ENCODE measurements at places on chromosomes 1 and 21.
A peak's percentile ranks its signal among the peaks of the same experiment; 100 is the strongest.

DNA sequence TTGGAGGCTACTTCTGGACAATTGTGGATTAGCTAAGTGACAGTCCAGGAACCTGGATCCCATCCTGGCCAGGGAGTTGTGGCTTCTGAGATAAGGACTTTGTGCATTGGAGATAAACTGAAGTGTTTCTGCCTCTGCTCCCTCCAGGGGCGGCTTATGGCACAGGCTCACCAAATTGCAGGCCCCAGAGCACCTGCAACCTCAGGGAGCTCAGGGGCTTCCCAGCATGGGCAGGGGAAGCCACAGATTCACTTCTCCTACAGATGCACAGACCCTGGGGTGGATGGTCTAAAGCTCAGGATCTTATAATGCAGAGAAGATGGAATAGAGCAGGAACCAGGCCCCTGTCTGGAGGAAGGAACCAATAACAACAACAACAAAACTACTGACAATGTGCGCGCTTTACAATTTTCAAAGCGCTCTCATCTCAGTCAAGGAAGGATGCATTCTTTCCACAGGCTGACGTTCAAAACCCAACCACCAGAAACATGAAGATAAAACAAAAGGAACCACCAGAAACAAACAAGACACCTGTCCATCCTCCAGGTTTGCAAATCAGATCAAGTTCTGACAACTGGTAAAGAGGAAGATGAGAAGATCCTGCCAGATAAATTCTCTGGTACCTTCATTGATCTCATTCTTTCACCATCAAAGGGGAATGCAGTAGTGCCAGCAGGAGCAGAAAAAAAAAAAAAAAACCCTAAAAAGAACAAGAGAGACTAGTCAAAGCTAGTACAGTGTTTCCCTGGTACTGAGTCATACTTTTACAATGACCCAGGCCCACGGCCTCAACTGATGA lies 121.0 kb upstream of the IRF2BP2 start:
- DNase-seq: peak; percentile 62

DNA sequence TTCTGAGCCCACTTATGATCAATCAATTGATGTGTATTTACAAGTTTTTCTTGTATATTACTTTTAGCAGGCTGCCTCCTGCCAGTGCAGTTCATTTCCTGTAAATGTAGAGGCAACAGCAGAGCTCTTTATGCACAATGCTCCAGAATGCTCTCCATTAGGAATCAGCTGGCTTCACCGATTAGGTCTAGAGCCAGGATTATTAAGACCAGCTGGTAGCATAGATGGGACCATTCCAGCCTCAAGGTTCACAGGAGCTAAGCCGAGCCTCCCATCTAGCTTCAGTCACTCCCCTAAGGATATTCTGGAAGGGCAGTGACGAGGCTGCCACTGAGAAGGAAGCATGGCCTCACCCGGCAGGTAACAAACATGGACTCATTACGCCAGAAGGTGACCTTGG lies 36.8 kb downstream of the DHRS3 start:
- DNase-seq: no peak

DNA sequence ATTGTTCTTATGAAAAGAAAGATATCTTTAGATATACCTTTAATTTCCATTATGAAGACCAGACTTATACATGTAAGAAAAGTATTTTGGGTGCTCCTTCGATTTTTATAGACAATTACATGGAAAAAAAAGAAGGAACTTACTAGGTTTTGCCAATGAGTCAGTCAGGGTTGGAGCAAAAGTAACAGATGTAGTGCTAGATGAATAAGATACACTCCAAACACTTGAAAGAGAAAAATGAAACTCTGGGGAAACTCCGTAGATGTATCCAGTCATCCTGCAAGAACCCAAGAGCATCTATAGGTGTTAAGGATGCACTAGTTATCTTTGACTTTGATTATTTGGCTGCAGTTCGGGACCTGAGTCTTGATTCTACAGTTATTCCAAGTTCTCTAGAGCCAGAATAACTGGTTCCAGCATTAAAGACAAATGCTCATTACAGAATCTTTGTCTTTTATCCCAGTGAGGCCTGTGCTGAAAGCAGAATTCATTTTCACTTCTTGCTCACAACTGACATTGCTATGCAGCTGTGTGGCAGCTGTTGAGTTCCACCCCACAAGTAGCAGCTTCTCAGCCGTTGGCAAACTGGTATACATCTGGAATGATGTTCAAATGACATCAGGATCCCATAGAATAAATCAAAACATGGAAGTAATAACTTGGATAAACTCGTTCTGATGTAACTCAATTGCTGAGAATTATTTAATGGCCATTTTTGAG lies 326.1 kb downstream of the ASTN1 start:
- no peak for DNase-seq

GRCh38 chr1:32159189-32159588 lies 20.3 kb upstream of the TXLNA start:
- DNase-seq: no peak

GRCh38 chr1:69433073-69433472 lies 134.6 kb upstream of the LRRC7 start:
- DNase-seq: no peak

DNA sequence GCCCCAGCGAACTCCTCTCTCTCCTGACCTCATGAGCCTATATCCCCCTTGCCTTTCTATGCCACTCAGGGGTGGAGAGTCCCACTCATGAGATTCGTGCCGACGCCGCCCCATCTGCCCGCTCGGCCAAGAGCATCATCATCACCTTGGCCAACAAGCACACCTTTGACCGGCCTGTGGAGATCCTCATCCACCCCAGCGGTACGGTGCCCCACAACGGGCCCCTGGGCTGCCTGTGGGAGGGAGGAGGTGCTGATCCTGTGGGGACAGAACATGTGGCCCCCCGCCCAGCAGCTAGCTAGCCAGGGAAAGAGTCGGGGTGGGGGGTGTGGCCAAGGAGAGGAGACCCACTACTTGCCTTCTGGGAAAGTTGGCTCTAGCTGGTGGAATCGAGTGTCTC lies 27.8 kb downstream of the VWA5B1 start:
- no peak for DNase-seq

DNA sequence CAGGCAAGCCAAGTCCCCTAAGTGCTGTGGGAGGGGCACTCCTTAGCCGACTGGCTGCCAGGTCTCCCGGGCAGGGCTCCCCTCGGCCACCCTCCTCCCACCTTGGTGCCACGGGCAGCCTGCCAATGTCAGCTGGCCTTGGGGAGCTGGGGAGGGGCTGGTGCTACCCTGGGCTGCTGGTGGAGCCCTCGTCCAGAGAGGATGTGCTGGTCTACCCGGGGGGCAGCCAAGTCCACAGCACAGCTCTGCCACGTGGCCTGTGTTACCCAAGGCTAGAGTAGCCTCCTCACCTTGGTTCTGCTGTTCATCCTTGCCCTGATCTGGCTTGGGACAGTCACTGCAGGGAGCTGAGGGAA lies 42.9 kb downstream of the CRYAA start:
- no peak for DNase-seq

DNA sequence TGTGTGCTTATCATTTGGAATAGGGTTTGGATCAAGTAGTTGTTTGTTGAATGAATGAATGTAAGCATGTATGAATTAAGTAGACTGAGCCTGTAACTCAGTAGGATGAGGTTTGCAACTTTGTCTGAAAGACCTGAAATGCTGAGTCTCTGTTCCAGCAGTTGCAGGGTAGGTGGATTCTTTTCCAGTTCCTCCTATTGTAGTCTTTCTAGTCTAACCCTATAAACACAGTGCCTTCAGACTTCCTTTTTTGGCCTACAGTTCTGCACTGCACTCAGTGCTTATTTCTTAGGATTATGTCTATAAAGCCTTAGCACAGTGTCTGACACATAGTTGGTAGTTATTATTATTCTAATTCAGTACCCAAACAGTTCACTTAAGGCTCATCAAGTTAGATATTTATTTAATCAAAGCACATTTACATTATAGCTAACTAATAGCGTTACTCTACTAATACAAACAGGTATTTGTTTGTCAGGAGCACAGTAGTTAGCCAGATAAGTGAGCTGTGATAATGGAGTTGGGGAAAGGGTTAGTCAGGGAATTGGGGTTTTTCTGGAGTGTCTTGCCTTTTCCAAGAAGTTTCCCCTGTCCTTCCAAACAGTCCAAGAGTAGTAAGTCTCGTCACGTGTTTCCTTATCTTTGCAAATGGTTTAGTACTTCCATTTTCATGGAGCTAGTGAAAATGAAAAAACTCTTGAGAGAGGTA lies 45.0 kb downstream of the ABCD3 start:
- no peak for DNase-seq

- no peak for DNase-seq
Observed at GRCh38 chr1:11847667-11848372, at the start of gene NPPA. Gene NPPA, minus strand, starts transcription at chr1:11847783. Its CDS starts 99 bp downstream, at chr1:11847684.

GRCh38 chr1:192592517-192592916 lies 16.9 kb downstream of the RGS1 start:
- DNase-seq: no peak

- no peak for DNase-seq
Observed at GRCh38 chr1:153606194-153606593, 6.7 kb downstream of the S100A16 start.

- DNase-seq: no peak
Observed at GRCh38 chr1:178986204-178986603, 39.5 kb upstream of the FAM20B start.

GRCh38 chr1:116492358-116492811 lies 78.4 kb downstream of the CD58 start:
- DNase-seq: no peak

DNA sequence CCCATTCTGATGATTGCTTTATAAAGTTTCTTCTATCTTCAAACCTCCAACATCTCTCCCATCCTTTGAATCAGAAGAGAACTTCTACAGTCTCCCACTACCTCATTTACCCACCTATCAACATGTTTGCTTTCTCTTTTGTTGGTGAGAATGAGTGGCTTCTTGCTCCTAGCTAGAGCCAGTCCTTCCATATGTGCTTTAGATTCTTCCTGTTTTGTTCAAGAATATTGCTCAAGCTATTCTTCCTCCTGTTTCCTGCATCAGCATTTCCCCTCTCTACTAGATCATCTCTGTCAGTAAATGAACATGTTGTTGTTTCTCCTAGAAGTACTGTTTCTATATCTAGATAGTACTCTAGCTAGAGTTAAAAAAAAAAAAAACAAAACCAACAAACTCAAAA lies 6.3 kb downstream of the ATF6 start:
- no peak for DNase-seq

- DNase-seq: no peak
Observed at GRCh38 chr1:201228011-201228983, 37.7 kb downstream of the IGFN1 start.

GRCh38 chr21:45429221-45430175 lies 24.5 kb downstream of the COL18A1 start:
- no peak for DNase-seq

DNA sequence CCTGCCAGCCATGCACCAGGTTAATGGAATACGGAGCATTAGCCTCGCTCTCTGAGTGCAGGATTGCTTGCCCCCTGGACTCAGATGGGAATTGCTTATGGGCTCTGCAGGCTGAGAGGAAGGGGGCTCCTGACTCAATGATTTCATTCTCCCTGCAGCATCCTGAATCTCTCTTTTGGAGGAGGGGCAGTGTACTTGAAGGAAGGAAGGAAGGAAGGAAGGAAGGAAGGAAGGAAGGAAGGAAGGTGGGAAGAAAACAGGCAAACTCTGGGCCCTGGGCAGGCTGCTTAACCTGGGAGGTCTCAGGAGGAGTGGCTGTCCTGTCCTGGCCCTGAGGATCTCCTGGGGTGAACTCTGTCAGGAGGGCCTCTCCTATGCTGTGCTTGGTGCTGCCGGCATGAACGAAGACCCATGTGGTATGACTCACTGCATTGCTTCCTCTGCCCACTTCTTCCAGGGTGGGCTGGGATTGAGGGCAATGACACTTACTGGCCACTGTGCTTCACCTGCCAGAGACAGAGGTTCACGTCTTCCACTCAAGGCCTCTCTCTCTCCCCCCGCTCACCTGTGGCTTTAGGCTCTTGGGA lies 257.1 kb upstream of the CSF3R start:
- DNase-seq: no peak

- no peak for DNase-seq
Observed at GRCh38 chr1:175163702-175164101, 28.9 kb downstream of the KIAA0040 start.

DNA sequence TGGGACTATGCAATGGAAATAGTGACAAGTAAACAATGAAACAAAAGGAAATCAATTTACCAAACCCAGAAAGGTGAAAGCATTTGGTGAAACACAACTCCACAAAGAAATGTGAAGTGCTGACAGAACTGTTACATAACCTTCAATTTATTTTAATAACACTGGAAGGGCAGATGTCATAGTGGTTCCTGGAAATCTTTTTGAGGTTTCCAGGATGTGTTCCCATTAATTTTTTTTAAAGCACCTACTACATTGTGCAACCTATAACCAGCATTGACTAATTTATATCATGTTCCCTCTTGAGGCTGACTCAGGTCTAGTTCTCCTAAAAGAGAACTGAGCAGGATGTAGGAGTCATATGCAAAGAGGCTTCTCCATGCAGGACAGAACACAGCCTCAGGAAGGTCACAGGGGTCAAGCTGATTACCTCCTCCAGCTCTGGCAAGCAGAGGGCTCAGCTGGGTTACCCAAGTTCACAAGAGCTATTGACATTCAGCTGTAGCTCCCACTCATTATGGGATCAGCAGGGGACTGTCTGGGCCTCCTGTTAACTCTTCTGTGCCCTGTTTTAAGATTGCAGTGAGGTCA lies 157.1 kb upstream of the NRIP1 start:
- no peak for DNase-seq

GRCh38 chr21:45004481-45005247 lies 64.8 kb downstream of the SLX9 start:
- no peak for DNase-seq

DNA sequence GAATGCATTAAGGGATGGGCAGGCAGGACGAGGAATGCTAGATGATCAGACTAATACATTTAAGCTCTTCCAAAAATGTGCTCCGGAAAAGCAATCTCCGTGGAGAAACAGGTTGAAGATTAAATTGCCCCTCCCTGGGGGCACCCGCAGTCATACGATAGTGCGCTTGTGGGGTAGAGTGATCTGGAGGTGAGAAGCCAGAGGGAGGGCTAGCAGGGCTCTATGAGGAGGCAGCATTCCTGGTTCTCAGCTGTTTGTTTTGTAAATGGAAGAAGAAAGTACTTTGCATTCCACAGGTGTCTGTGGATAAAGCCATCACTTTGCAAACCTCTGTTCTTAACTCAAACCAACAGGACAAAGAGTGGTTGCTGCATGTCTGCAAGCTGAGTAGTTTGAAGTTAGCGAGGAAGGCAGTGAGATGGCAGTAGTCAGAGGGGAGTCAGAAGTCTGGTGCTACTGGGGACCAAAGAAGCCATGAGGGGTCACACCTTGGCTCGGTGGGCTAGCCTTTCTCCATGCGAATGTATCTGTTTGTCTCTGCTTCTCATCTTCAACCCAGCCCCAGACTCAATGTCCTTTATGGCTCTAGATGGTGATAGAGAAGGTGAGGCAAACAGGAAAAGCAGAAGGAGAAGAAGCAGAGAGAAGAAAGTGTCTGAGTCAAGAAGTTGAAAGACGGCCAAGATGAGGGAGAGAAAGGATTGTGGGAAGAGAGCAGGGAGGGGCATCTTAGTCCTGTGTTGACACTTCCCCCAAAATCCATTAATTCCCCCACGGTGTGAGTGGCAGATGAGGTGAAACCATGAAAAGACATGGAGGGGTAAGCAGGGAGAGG lies 65.2 kb upstream of the GJA8 start:
- DNase-seq: no peak
